Activated naive CD4-positive, alpha-beta T cell (primary cell): ENCODE measurements at places on chromosomes 1 and 21.
A peak's percentile ranks its signal among the peaks of the same experiment; 100 is the strongest.

- no peak for DNase-seq
Measured at GRCh38 chr1:21232044-21232443, 55.3 kb upstream of the EIF4G3 start.

GRCh38 chr1:1924386-1924785 is 5.3 kb upstream of the TMEM52 start:
- DNase-seq = no peak

DNA sequence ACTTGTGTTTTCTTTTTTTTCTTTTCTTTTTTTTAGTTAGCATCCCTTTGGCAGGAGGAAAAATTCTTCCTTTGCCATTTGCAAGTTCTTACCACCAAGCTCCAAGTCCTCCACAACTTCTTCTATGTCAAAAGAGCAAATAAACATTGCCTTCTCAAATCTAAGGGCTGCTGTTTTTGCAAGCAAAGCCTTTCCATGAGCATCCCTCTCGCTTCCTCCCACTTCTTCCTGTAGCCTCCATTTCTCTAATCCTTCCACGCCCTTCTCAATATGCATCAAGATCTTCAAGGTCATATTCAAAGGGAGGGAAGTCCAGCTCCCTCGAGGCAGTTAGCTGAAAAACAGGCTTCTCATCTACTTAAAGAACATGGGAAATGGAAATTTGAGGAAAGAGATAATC is 147.1 kb downstream of the ADSS2 start:
- no peak for DNase-seq

- no peak for DNase-seq
Measured at GRCh38 chr1:66013371-66013770, 220.7 kb downstream of the PDE4B start.

GRCh38 chr1:56491441-56491840 is 87.9 kb downstream of the PLPP3 start:
- DNase-seq = no peak

DNA sequence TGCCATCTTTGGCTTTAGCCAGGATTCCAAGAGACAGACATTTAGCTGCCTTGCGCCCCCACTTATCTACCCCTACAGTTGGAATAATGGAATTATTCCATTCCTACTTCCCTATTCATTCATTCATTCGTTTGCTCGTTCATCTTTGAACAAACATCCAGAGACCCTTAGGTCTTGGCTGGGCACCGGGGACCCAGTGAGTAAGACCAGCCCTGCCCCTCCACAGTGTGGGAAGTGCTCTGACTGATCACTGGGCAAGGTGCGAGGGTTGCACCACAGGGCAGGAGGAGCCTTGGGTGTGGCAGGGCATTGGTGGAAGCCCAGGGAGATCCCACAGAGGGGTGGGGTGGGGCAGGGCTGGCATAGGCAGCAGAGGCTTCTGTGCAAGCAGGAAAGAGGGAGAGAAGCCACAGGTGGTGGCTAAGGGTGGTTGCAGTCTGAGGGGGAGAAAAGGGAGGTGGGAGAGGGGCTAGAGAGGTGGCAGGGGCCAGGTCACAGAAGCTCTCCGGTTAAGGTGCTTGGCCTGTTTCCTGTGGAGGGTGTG is 35.0 kb upstream of the TMEM61 start:
- no peak for DNase-seq

GRCh38 chr1:156937883-156938282 is 17.5 kb downstream of the LRRC71 start:
- DNase-seq = no peak

- DNase-seq = no peak
Measured at GRCh38 chr1:39178541-39179431, 25.7 kb upstream of the MACF1 start.

GRCh38 chr1:164498792-164499191 is 60.2 kb upstream of the PBX1 start:
- DNase-seq = no peak

- DNase-seq = no peak
Measured at GRCh38 chr21:41582298-41582840, 74.4 kb upstream of the TMPRSS2 start.

- DNase-seq = no peak
Measured at GRCh38 chr1:237590386-237590785, 300.3 kb downstream of the ZP4 start.

DNA sequence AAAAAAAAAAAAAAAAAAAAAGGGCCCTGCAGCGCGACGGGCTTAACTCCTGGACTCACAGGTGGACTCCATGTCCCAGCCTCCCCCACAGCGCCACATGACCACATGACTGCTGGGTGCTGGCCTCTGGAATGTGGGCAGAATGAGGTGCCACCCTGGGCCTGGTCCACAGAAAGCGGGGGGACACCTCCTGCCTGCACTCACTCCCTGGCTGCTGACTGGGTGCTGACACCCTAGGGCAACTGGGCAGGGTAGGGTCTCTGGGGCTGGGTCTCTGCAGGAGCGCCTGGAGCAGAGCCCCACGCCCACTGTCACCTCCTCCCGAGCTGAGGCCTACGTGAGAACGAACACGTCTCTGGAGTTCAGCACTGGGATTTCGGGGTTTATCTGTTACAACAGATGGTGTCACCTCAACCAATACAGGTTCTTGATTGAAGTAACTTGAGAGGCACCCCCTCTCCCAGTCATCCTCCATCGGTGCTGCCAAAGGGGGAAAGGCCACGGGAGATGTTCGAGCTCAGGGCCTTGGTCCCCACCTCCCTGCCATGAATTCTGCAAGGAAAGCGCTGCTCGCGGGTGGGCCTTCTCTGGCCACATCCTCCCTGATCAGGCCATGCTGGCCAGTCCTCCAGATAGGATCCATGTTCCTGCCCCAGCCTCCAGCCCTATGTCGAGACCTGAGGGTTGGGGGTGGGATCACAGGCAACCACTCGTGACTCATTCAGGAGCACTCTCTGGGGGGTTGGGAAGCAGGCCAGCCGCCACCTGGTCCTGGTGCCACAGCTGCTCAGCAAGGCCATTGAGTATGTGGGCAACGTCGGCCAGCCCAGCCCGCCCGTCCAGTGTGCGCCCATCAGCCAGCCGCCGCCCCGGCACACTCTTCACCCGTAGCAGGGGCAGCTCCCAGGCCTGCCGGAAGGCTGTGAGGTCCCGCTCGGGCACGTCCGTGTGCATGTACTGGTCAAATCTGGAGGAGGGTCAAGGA is 5.4 kb downstream of the CPLANE2 start:
- DNase-seq = no peak

DNA sequence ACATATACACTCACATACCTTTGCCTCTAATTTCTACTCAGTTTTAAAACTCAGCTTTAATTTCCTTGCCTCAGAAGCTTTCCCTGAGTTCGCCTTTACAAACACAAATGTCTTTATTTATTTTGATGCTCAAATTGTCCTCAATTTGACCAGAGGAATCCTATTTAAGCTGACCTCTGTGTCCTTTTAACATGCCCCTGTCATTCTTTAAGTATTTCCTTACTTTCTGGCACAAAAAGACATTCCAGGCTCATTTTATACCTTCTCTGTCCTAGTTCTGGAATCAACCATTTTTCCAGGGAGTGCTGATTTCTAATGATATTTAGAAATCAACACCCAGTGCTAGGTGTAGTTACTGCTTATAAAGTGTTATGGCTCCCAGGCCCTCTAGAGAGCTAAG is 82.5 kb downstream of the OSBPL9 start:
- no peak for DNase-seq

DNA sequence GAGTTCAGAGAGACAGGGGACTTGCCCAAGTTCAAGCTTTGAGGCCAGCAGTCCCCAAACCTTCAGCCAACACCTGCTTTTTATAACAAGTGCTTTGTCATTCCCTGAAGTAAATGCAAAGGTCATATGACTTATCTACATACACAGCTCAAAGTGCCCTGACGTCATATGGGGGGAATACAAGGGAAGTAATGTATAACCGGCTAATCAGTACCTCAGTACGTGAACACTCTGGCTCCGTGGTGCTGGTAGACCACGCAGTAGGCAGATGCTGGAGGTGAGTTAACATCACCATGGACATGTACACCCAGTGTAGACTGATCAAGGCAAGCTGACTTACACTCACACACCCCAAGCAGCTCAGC is 60.0 kb downstream of the BACE2 start:
- no peak for DNase-seq

- DNase-seq = no peak
Measured at GRCh38 chr1:78370779-78371482, 119.8 kb upstream of the PTGFR start.

DNA sequence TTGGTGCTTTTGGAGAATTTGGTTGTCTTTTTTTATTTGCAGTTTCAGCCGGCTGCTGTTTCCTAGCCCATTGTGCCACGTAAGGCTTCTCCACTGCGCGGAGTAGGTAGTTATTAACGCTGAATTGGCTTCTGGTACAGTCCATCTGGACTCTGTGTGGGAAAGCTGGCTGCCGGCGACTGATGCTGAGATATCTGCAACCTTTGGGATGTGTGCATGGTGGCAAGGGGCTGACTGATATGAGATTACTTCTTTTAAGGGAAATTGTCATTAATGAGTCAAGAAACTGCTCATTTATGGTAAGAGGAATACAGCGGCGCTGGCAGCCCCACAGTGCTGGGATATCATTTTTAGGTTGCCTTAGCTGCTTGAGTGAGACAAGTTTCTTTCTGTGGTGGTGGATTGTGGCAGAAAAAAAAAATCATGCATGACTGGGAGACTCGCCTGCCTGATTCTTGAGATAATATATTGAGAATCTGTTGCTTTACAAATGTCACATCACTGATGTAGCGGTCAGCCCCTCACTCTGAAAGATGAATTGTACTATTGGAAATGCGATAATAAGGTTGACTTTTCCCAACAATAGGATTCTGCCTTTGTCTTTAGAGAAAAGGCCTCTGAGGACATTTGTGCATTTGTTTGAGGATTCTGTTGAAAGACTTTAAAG is 2.5 kb upstream of the ELAVL4 start:
- DNase-seq = no peak

DNA sequence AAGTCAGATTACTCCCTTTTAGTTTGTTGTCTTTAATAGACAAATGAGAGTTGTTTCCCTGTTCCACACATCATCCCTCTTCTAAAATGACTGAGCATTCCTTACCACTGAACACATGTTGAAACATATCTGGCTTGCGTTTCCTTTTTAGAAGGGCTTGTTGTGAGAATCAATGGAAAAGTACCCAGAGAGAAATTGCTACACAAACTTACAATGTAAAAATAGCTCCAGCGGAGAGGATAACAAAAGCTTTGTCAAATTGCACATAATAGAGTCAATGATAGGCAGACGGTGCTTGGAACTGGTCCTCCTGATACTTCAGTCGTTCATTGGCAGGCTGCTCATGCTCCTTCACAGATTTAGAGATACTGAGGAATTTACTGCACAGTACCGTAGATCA is 123.9 kb downstream of the CYYR1 start:
- no peak for DNase-seq

- DNase-seq = no peak
Measured at GRCh38 chr1:147168626-147169058, 3.6 kb downstream of the PRKAB2 start.

- no peak for DNase-seq
Measured at GRCh38 chr1:201637282-201638079, 98.6 kb downstream of the NAV1 start.

DNA sequence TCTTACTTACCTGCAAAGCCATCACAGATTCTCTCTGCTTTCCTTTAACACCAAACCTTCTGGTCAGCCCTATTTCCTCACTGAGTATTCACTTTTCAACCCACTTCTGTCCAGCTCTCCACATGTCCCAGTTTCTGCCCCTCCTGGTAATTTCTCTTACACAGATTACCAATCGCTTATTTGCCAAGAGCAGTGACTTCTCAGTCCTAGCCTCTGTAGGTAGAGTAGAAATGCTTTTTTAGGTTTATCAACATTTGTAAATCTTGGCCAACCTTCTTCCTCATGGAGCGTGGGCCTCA is 33.6 kb upstream of the LRRC8C start:
- DNase-seq = no peak

- DNase-seq = peak; percentile 43
Measured at GRCh38 chr1:62437273-62437940, 558 bp downstream of the USP1 start.

DNA sequence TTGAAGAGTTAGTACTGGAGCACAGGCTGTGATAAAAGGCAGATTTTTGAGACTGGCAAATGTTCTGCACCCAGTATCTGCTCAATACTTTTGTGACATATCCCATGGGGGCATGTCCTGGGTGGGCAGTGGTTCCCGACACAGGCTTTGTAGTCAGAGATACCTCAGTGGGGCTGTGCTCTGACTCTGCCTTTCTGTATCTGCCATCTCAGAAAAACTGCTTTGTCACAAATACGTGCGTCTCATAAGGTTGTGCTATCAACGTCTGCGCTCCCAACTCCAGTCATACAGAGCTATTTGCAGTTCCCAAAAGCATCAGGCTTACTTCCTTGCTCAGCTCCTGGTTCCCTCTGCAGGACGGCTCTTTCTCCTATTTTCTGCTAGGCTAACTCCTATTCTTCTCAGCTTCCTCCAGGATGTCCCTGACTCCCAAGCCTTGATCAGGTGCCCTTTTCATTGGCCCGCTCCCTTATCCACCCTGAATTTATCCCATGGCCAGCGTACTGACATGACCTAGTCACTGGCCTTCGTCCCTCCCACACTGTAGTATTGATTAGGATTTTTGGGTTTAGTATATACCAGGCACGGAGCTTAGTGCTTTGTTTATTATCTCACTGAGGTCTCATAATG is 12.1 kb upstream of the RAB29 start:
- DNase-seq = no peak

- DNase-seq = no peak
Measured at GRCh38 chr21:44866780-44867179, 6.7 kb downstream of the PTTG1IP start.

DNA sequence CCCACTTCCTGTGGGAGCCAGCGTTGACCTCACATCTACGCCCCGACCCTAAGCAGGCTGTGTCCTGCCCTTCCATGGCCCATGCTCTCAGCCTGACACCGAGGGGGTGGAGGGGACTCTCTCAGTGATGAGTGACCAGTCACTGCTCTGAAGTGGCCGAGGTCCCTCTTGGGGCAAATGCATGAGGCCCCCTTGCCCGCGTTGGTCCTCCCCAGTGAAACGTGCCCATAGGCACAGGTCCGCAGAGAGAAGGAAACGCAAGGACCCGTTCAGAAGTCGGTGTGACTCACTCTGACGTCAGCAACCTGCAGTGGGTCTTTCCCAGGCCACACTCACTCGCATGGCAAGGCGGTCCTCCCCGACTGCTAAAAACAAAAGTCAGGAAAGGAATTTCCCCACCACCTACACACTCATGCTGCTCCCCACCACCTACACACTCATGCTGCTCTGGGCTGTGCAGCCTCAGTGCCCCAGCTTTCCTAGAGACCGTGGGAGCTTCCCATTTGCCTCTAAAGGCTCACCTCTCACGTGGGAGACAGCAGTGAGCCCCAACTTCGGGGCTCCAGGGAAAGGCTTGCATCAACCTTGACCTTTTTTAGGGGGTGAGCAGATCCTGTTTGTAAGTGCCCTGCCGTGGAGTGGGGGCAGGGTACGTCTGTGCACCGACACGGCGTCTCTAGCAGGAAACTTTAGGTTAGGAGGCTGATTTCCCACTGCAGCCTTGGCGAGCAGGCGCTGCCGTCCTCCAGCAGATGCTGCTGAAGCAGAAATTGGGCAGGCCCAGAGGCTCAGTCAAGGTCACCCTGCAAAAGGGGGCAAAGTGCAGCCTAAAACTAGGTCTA is 11.4 kb downstream of the UBASH3A start:
- DNase-seq = peak; percentile 51
